ENCODE measurements at places on chromosomes 2 and 18.

GRCh38 chr2:241906826-241907570 lies 37.5 kb downstream of the RTP5 start:
- no peak for ATAC-seq

DNA sequence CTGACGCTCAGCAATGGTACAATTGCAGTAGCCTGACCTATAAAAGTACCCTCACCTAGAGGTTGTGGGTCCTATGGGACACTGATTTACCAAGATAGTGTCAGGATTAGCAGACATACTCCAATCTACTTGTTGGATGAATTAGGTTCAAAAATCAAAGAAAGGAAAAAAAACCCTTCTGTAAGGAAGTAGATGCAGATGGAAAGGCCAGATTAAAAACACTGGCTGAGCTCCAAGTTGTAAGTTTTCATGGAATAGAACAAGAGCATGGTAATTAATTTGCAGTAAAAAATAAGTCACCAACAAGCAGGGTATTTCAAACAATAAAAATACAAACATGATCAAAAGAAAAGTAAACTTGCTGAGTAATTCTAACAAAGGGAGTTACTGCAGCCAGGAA lies 26.4 kb downstream of the IDH1 start:
- no peak for ATAC-seq

- no peak for ATAC-seq
These were observed 138.7 kb downstream of the PTGR3 start for GRCh38 chr18:75070235-75070624.

DNA sequence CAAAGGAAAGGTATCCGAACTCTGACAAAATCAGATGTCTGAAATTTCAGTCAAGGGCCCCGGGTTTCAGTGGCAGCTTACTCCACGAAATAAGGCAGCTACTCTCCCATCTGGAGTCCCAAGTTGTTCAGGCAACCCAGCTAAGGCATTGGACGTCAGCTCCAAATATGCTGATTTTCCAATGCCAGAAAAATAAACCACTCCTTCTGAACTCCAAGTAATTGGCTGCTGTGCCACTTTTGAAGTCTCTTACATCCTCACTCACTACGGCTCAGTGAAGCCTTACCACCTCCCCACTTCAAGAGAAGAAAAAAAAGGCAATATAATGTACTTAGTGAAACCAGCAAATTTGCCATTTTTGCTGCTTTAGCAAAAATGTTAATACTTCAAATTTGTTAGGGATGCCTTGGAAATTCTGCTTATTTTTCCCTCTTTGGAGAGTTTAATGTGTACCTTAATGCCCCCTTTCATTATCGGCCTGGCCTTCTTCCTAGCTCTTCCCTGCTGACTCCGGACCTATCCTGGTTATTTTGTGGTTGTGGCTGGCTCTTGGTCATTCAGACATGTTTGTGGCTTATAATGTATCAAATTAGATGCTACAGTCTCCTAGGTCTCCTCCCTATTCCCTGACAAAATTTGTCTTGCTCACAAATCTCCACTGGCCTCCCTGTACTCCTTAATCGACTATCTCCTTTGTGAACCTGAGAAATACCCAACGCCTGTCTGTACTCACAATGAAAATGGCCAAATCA lies 589.2 kb upstream of the ZEB2 start:
- ATAC-seq: no peak

DNA sequence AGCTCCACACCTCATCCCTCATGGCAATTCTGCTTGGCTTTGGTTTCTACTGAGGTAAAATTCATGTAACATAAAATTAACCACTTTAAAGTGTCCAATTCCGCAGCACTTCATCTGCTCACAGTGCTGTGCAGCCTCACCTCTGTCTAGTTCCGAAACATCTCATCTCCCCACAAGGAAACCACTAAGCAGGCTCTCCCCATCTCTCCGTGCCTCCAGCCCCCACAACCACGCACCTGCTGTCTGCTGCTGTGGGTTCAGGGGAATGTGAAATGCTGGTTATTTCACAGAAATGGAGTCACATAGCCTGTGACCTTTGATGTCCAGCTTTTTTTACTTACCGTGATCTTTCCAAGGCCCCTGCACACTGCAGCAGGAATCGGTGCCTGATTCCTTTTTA lies 7.7 kb upstream of the GPC1 start:
- no peak for ATAC-seq

DNA sequence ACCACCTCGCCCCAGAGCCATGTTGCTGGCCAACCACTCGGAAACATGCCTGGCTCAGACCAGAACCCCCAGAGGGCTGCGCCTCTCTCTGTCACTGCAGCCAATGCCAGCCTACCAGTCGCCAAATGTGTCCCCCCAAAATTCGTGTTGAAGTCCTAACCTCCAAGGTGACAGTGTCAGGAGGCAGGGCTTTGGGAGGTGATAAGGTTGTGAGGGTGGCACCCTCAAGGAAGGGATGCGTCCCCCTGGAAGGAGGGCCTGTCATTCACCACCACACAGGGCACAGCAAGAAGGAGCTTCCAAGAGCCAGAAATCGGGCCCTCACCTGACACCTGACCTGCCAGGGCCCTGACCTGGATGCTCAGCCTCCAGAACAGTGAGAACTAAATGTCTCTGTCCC lies 291.9 kb upstream of the SALL3 start:
- no peak for ATAC-seq

- ATAC-seq: no peak
These were observed 134.9 kb upstream of the KYNU start for GRCh38 chr2:142742371-142743214.

DNA sequence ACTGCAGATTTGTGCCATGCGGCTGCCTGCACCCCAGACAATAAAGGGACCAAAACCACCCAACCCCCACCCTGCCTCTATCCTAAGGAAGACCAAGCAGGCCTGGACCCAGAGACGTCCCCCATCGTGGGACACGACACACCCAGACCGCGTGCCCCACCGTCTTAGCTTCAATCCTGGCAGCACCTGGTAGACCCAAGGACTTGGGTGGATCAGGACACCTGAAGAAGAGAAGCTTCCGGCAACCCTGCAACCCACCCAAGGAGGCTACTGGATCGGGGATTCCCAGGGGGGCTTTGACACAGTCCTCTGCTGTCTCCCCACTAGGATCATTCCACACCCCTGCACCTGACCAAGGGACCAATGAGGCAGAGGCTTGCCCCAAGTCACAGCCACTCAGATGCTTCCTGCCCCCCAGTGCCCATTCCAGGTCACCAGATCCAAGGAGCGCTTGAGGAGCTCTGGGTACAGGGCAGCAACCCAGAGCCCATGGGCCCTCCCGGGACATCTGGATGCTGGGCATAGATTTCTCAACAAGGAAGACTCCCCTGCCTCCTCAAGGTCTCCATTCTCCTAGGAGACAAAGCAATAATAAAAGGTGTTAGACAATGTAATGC lies 3.6 kb downstream of the ALPI start:
- ATAC-seq: no peak

DNA sequence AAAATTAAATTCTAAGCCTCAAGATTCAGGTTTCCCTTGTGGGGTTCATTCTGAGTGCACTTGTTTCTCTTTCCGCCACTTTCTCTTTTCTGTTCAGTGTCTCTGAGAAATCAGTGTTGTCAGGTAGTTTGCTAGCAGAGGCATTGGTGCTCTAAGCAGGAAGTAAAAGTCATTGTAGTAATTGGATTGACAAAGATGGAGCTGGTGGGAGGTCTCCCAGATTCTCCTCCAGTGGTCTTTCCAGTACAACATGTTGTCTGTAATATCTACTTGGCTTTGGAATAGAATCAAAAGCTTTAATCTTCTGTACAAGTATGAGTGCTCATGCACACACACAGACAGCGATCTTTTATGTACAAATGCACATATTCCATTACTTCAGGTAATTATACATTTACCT lies 135.6 kb downstream of the KLHL14 start:
- ATAC-seq: no peak

DNA sequence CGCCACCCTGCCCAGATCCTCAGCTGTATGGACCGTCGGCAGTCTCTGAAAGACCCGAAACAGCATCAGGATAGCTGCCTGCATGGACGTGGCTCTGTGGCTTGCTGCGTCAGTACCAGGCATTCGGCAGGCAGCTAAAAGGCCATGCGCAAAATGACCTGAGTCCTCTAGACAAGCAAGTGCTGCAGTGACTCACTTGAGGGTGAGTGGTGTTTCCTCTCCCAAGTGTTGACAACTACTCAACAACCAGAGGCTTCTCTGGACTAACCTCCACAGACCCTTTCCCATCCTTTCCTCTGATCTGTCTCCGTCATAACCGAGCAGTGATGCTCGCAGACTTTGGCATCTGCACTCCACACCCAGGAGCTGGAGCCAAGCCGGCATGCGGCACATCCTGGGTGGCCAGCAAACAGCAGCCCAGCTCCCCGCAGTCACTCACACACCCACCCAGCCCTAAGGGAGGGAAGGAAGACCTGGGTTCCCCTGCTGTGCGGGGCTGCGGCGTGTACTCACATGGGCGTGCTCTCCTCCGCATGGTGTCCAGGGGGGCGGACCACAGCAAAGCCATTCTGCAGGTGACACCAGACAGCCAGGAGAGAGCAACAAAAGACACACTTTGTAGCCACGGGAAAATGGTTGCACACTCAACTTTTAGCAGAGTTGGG lies 239.3 kb downstream of the TWIST2 start:
- no peak for ATAC-seq

- no peak for ATAC-seq
These were observed 1785.3 kb upstream of the CELF4 start for GRCh38 chr18:39350945-39351344.

GRCh38 chr2:15795426-15795825 lies 144.9 kb upstream of the MYCN start:
- no peak for ATAC-seq

GRCh38 chr2:214386720-214387119 lies 24.1 kb upstream of the VWC2L start:
- no peak for ATAC-seq

DNA sequence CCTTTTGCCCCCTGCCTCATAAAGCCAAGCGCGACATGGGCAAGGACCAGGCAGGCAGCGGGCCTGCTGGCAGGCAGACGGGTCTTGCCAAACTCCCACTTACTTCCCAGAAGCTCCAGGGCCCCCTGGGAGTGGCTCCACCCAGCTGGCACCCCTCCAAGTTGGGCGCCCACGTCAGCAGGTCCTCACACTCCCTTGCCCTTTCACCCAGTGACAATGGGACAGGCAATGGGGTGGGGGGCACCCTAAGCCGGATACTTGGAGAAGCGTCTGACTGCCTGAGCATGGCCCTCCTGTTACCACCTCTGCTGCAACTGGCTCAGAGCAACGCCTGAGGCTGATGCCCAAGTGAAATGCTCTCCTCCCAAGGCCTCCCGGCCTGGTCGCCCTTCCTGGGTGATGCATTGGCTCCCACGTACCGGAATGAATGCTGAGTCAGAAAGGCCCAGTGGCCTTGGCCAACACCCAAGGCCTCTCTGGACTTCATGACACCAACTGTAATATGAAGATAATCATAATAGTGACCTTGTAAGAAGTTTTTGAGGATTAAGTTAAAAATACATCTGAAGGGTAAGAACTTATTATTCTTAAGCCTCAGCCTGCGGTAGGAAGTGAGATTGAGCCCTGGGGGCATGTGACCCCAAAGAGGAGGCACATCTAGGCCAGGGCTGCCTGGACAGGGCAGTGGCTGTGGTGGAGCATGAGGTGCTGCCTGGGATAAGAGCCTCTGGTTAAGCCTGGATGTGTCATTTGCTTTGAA lies 31.6 kb downstream of the KCNK3 start:
- ATAC-seq: no peak

- ATAC-seq: no peak
These were observed 377.2 kb downstream of the SOX11 start for GRCh38 chr2:6069381-6069780.

- ATAC-seq: peak; percentile 89
These were observed 8.3 kb upstream of the ZC3H15 start for GRCh38 chr2:186477790-186478189.

- peak; percentile 45 for ATAC-seq
These were observed 216.2 kb upstream of the LINC00305 start for GRCh38 chr18:64365106-64365505.

GRCh38 chr2:68689553-68690537 lies 44.8 kb upstream of the ARHGAP25 start:
- peak; percentile 91 for ATAC-seq

DNA sequence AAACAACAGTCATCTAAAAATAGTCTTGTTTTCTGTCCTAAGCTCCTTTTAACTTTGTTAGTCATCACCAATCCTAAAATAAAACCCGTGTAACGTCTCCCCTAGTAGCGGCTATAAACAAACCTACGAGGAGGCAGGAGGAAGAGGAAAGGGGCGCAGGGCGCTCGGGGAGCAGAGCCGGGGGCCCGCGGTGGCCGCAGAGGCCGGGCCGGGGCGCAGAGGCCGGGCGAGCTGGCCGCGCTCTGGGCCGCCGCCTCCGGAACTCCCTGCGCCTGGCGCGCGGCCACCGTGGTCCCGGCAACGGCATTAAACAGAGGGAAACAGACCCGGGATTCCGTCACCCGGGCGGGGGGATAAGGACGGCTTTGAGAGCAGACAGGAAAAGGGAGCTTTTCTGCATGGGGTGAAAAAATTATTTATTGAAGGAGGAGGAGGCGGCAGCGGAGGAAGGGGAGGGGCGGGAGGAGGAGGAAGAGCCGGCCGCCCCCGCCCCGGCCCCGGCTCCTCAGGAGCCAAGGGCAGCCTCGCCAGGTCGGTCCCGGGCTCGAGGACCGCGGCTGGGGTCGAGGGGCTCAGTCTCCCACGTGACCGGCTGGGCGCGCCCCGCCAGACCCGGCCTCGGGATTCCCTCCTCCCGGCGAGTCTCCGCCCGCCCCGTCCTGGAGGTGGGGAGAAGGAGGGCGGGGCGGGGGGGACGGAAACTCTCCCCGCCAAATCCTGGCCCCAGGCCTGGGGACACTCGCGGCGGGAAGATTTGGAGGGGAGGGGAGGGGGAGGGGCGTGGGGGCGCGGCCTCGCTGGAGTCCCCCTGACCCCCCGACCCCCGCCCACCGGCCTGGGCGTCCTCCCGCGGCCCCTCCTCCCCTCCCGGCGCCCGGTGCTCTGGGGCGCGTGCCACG lies 1.8 kb upstream of the NFATC1 start:
- ATAC-seq: peak; percentile 35

- no peak for ATAC-seq
These were observed 114.5 kb downstream of the AGAP1 start for GRCh38 chr2:235608200-235608887.

DNA sequence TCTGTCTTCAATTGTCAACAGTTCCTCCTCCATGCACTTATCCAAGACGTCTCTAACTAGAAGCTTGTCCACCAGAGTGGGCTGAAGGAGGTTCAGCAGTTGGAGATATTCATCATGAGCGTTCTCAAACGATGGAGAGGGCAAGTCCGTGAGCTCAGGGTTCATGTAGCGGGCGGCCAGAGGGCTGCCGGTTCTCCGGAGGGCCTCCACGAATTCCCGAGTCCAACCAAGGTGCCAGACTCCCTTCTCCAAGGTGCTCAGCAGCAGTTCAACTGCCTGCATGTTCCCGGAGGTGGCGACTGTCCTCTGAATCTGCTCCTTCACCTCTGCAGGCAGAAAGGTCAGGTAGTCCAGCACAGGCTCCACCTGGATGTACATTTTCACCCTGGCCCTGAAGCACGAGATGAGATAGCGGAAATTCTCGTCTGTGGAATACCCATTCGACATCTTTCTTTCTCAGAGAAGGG lies 590 bp downstream of the IFIH1 start:
- peak; percentile 44 for ATAC-seq

GRCh38 chr2:174013315-174013751 lies 48.2 kb upstream of the SP3 start:
- peak; percentile 28 for ATAC-seq

GRCh38 chr18:46055838-46056230 lies 16.2 kb downstream of the PSTPIP2 start:
- no peak for ATAC-seq

GRCh38 chr2:45610281-45611019 lies 617 bp downstream of the SRBD1 start:
- ATAC-seq: peak; percentile 81
